ENCODE measurements at places on chromosomes 2 and 18.

- no peak for DNase-seq
Measured at GRCh38 chr2:58054264-58054663, 7.7 kb downstream of the VRK2 start.

- DNase-seq, result no peak
Measured at GRCh38 chr2:180405520-180405919, 398.4 kb upstream of the CWC22 start.

DNA sequence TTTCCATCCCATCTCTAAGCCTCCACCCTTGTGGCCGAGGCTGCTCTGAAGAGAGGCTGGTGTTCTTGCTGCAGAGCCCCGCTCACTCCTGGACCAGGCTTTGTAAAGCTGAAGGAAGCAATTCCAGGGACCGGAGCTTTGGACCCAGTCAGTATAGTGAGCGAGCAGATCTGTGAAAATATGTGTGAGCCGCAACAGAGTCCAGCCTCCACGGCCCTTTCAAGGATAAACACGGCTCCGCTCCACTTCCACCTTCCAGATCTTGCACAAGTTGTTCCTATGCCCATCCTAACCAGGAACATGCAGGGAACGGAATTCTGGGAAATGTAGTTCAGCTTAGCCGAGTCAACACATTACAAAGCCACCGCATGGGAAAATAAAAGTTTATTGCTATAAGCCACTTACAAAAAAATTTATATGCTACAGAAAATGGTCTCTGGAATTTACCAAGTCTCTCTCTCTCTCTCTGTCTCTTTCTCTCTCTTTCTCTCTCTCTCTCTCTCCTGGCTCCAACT, 151.7 kb upstream of the ZNF521 start:
- DNase-seq, result no peak

GRCh38 chr2:197265924-197266323, 44.7 kb downstream of the ANKRD44 start:
- DNase-seq, result no peak

GRCh38 chr2:9815844-9816279, 27.4 kb upstream of the TAF1B start:
- no peak for DNase-seq

- DNase-seq, result no peak
Measured at GRCh38 chr2:226184540-226184939, 615.1 kb downstream of the IRS1 start.

DNA sequence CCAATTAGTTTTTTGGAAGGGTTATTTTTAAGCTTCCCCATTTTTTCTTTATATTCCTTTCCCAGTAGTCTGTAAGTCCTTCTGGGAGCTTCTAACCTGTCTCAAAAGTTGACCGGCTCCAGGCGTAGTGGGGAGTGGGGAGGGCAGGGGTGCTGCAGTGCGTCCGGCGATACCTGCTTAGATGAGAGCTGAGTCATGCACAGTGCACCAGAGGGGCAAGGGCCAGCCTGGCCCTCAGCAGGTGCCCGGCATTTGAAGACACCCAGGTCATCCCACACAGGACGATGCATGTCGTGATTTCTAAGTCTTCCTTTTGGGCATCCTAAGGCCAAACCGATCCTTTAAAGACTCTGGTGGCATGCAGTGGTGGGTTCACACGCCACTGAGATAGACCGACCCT, 73.4 kb downstream of the TPO start:
- DNase-seq, result no peak

DNA sequence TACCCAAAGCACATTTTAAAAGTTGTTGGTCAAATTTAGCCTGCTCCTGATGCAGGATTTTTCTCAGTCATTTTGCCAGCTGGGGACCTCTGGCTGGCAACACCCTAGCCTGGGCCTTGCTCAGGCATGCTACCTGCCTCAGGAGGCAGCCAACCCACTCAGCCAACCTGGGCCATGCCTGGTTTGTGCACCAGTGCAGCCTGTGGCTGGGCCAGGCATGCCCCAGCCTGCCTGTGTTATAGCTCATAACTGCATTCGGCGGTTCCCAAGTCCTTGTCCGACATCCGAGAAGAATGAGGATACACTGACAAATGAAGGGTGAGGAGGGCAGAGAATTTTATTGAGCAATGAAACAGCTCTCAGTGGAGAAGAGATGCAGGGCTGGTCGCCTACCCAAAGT, 608.0 kb downstream of the SUCLG1 start:
- no peak for DNase-seq

- no peak for DNase-seq
Measured at GRCh38 chr2:98020516-98020915, 24.8 kb upstream of the TMEM131 start.

DNA sequence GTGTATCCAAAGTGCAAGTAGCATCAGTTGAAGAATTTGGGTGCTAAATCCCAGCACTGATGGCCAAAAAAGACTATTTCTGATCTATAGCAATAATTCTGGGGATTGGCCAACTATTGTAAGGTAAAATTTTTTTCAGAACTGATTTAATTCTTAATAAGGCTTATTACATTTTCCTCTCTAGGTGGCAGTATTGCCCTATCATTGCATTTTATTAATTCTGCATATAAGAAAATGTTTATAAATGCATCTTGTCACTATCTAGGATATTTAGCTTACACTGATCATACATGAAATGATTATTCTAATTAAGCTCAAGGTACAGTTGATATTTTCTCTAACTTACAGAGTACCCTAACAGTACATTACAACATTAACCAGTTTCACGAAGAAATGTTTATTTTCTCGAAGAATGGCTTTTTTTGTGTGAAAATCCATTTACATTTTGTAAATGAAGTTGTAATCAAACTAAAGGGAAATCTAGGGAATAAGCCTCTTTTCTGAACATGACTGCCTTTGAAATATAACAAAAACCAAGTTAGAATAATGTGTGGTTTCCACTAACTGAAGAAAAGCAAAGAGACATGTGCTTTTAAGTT, 11.0 kb downstream of the TTN start:
- no peak for DNase-seq

- no peak for DNase-seq
Measured at GRCh38 chr18:3758531-3758930, 308.6 kb downstream of the TGIF1 start.

DNA sequence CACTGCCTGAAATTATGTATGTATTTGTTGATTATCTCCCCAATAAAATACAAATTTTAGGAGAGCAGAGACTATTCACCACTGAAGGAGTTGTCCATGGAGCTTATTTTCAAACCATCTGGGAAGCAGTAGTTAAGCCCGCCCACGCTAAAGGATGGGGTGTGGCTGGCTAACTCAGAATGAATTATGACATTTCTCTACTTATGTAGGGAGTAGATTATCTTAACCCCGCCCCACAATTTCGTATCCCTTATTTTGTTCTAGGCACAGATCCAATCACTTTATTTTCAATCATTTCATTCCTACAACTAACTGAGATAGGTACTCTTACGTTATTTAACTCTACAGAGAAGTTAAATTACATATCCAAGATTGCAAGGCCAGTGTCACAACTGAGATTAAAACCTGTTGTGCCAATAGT, 1.4 kb upstream of the LAPTM4A start:
- DNase-seq, result peak; percentile 57

DNA sequence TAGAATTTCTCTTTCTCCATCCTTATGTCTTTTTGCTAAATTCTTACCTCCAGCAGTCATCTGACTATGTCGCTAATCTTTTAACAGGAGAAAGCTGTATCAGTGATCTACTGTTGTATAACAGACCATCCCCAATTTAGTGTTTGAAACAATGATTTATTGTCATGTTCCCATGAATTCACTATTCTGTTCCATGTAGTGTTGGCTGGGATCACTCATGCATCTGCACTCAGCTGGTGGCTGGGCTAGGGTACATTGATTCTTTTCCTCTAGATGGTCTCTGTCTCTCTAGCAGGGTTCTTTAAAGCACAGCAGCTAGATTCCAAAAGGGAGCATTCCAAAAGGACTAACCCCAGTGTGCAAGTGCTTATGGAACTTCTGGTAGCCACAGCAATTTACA, 184.2 kb upstream of the FANCL start:
- DNase-seq, result no peak

DNA sequence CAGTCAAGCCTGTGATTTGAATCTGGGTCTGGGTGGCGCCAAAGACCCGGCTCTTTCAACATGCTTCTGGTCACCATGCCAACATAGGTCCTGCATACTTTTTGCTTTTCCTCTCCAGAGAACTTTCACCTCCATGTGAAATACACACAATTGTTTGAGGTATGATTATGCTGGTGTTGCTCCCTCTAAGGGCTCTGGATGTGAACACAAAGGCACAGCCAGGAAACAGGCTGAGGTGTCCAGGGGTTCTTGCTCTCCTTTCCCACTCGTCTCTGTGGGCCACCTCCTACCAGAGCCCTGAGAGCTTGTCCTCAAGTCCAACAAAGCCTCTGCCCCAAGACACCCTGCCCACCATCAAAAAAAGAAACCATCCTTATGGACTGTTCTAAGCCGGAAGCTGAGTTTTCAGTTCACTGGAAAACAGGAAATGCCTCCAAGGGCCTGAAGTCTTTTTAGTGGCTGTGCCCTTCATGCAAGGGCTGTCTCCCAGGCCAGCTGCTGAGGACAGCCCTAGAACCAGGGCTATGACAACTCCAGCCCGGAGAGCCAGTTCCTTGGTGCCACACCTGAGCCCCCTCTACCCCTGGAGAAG, 100.2 kb upstream of the EPAS1 start:
- DNase-seq, result no peak

- no peak for DNase-seq
Measured at GRCh38 chr18:49500201-49500921, 13.3 kb upstream of the C18orf32 start.

- no peak for DNase-seq
Measured at GRCh38 chr2:234422273-234422732, 74.6 kb downstream of the ARL4C start.

- DNase-seq, result no peak
Measured at GRCh38 chr2:222298311-222299150, at the start of gene PAX3. TSS of gene PAX3 (minus strand) at chr2:222298998. CDS start at chr2:222298615, 383 bp downstream.

- DNase-seq, result no peak
Measured at GRCh38 chr2:206011018-206011614, 74.9 kb downstream of the INO80D start.

DNA sequence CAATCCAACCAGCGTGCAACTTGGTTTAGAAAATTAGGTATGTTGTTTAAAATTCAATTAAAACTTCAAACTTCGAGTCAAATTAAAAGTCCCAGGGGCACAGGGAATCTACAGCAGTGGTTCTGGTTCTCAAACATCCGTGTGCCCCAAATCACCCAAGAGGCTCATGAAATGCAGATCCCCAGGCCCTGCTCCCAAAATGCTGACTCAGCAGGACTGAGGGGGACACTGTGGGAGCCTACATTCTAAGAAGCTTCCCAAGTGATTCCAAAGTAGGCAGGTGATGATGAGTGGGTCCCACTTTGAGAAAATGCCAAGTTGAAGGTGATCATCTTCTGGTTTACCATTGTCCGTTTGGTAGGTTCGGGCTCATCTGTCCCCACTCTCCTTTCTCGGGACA, 82.3 kb downstream of the GALNT14 start:
- no peak for DNase-seq

GRCh38 chr2:12435430-12436222, 281.1 kb upstream of the TRIB2 start:
- no peak for DNase-seq

DNA sequence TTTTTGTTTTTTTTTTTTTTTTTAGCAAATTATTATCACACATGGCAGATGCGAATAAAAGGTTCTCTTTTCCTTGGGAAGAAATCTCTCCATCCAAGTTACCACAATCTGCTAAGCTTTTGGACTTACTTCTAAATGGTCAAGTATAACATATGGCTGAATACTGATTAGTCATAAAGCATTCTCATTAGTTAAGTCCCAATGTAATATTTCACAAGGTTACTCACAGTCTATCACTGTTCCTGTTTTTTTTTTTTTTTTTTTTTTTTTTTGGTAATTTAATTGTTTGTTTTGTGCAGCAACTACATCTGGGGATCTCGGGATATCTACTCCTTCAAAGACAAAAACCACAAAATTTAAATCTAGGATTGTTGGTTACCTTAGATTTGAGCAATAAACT, 771.7 kb downstream of the CPS1 start:
- no peak for DNase-seq

- no peak for DNase-seq
Measured at GRCh38 chr2:9703701-9704221, 73.0 kb upstream of the YWHAQ start.

GRCh38 chr2:215390550-215390913, 45.3 kb downstream of the FN1 start:
- no peak for DNase-seq

DNA sequence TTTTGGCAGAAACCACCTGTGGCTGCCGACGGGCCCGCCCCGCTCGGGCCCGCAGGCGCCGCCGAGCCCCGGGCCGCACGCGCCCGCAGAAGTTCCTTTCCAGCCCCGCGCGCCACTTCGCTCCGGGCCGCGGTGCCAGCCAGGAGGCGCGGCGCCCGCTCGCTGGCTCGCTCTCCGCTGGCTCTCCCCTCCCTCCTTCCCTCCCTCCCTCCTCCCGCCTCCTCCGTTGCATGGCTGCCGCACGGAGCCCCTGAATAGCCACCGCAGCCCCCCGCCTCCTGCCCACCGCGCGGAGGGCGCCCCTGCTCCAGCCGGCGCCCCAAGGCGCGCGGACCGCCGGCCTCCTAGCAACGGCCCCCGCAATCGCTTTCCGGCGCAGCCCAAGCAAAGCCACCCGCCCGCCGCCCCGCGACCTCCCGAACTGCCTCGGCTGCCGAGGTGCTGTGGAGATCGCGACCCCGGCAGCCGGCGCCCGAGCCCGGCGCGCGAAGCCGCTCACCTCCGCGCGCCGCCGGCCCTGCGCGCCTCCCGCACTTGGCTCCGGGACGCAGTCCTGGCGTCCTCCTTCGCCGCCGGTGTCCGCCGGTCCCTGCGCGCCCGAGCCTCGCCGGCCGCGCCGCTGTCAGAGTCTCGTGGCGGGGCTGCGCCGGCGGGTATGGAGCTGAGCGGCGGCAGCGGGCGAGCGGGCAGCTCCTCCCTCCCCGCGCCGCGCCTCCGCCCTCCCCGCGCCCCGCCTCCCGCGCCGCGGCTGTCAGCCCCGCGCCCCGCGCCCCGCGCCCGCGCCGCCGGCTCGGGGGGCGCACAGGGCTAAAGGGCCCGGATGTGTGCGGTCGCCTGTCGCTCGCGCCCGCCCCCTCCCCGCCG, at the start of gene ZBTB7C:
Gene ZBTB7C (minus strand): TSS at position 657 of the 864 bp plus-strand sequence.
- DNase-seq, result peak; percentile 90

- no peak for DNase-seq
Measured at GRCh38 chr18:79512461-79513380, 117.0 kb downstream of the NFATC1 start.

DNA sequence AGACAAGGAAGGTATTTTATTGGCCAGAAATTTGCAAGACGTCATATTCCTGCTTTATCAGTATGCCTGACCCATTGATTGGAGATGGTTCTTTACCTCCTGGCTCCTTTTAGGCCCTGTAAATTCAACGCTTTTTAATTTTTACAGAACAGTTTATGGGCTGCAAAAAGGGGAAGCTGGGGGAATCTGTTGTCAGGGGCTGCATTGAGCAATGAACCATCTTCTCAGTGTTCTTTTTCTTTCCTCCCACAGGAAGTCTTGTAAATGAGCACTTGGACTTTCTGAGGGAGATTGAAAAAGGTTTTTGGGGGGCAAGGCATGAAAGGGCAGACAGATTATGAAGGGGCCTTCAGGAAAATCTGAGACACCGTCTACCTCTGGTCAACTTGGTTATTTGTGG, 503.6 kb upstream of the TNP1 start:
- no peak for DNase-seq

GRCh38 chr2:201881741-201882140, 75.4 kb downstream of the CDK15 start:
- no peak for DNase-seq

- no peak for DNase-seq
Measured at GRCh38 chr2:25269233-25269632, 72.5 kb downstream of the DNMT3A start.

All from D341Med (cell line).